ENCODE measurements at places on chromosomes 13 and 19. TPM values are rescaled to one million over a fixed set of nuclear protein-coding genes. Genes with fewer than 3 reads are reported as not detected.

DNA sequence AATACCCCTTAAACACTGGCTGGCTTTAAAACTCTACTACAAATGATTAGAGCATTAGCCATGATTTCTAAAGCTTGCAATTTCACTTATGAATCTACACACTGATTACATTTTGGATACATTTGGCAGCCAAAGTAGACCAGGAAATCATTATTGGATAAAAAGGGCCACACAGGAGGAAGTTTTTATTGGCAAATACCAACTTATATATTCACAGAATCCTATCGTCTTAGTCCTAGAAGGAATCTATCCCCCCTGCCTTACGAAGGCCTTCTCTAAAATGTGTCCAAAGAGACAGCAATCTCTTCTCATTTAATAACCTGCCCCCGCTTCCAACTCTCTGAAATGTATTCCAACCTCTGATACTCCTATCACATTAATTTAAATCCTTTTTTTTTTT lies 52.5 kb downstream of the KLF5 start:
- DNase-seq: no peak

DNA sequence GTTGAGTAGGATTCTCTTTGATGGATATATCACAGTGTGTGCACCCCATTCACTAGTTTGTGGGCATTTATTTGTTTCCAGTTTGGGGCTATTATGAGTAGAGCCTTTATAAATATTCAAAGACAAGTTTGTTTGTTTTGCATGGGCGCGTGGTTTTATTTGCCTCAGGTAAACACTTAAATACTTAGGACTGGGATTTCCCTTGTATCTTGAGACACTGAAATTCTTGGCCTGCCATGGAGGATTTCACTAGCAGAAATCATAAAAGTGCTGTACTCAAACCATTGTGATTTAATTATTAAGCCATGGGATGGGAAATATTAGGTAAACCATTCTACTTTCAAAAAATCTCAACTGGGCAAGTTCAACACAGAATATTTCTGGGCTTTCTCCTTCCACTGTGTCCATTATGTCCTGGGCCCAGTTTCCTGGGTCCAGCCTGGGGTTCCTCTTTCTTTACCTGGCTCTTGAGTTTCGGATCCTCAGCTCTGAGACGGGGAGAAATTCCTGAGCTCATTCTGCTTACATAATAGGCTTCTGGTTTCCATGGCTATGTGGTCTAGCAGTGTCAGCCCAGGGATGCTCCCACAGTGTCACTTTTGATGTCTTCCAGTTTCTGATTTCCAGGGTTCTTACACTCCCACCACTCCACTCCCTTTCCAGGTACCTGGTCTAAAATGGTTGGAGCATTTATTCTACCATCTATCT lies 14.4 kb downstream of the MYO16 start:
- DNase-seq: no peak

DNA sequence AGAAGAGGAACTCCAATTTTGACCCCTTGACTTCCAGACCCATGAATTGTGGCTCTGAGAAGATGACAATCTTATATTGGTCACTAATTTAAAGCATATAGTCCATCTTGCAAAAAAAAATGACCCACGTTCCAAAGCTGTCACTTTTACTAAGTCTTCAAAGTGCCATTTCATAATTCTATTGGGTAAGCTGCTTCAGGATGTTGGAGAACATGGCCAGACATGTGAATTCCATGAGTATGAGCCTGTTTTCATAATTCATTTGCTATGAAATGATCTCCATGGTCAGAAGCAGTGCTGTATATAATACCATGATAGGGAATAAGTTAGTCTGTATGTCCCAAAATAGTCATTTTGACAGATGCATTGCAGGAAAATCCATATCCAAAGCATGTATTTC lies 1787.3 kb downstream of the SLITRK5 start:
- no peak for DNase-seq

- no peak for DNase-seq
These were observed at the start of gene BST2 for GRCh38 chr19:17405250-17406045. TSS of gene BST2 (minus strand) at chr19:17405630. CDS start at chr19:17405575, 55 bp downstream.

DNA sequence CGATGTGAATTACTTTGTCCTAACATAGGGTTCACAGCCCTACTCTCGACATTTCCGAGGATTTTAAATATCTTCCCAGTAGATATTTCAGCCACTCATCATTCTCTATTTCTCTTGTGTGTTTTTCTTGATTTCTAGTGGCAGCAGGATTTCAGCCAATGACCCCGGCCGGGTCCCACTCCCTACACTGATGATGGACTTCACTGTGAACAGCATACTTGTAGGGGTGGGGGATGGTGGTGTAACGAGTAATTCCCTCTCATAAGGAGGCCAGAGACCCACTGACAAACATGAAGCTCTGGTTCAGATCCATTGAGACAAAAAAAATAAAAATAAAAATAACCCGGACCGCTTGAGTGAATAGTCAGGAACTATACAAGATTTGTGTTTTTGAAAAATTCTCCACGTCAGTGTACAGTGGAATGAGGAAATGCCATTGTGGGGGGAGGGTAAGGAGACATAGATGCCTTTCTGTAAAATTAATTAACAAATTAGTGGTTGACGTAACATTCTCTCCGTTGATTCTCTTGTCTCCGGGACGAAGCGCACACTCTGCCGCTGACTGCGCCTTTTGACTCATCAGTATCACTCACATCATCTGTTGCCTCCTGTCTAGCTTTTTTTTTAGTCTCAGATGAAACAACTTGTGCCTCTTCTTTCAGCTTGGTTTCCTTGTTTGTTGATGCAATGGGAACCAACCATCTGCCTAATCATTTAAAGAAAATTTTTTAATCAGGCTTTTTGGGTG lies 48.8 kb upstream of the IRS2 start:
- no peak for DNase-seq

DNA sequence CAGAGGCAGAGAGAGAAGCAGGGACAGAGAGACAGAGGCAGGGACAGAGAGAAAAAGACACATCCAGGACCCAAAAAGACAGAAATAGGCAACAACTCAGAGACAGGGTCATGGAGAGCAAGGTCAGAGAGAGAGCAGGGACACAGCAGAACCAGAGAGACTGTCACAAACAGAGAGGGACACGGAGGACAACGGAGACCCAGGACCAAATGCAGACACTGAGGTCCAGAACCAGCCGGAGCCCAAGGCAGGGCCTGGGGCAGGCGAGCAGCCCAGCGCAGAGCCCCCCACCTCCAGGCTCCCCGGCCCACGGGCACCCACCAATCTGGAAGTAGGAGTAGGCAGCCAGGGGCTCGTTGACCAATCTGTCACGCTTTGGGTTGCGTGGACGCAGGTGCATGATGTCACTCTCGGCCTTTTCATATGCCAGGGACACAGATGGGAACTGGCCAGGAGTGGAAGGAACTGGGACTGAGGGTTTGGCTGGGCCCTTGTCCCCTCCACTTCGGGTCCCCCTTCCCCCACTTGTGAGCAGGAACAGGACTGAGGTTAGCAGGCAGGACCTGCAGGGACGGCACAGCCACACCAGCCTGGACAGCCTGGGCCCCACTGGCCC lies 8.1 kb downstream of the TMEM147 start:
- DNase-seq: no peak

GRCh38 chr19:41194157-41194552 lies 1.1 kb downstream of the CYP2S1 start:
- DNase-seq: no peak

DNA sequence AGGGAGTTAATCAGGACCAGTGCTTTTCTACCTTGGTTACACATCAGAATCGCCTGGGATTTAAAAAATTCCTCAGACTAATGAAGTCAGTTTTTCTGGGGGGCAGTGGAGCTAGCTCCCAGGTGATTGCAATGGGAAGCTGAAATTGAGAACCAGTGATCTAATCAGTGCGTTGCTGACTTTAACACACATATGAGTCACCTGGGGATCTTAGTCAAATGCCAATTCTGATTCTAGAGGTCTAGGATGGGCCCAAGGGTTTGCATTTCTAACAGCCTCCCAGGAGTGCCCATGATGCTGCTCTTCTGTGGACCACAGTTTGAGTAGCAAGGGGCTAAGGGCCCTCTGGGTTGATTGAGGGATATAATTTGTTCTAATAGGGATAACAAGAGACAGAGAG lies 54.5 kb downstream of the KL start:
- DNase-seq: no peak

DNA sequence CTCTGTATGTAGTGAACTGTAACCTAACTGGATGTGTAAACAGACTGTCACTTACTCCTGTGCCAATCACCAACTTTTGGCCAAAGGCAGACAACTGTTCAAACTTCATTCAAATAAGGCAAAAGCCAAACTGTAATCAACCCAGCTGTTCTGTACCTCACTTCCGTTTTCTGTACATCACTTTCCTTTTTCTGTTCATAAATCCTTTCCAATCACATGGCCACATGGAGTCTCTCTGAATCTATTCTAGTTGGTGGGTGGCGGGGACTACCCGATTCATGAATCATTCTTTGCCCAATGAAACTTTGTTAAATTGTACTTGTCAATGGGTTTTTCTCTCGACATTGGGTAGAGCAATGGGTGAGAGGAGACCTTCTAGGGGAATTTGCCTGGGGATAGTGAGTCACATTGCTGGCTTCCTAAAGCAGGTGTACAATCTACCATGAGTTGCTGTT lies 178.3 kb upstream of the RFC3 start:
- DNase-seq: no peak

- no peak for DNase-seq
These were observed 2743.3 kb upstream of the PCDH20 start for GRCh38 chr13:64158908-64159307.

GRCh38 chr19:17751103-17751911 lies at the start of gene FCHO1:
TSS of gene FCHO1 (plus strand) at chr19:17751477. CDS start at chr19:17755165, 3,688 bp downstream.
- no peak for DNase-seq

- no peak for DNase-seq
These were observed 140.9 kb downstream of the MZT1 start for GRCh38 chr13:72586518-72586917.

- DNase-seq: no peak
These were observed 54.0 kb upstream of the MYO16 start for GRCh38 chr13:108575430-108575829.

GRCh38 chr13:50393628-50394027 lies 378.4 kb downstream of the KCNRG start:
- no peak for DNase-seq

GRCh38 chr19:33486407-33486806 lies 35.2 kb downstream of the PEPD start:
- no peak for DNase-seq

DNA sequence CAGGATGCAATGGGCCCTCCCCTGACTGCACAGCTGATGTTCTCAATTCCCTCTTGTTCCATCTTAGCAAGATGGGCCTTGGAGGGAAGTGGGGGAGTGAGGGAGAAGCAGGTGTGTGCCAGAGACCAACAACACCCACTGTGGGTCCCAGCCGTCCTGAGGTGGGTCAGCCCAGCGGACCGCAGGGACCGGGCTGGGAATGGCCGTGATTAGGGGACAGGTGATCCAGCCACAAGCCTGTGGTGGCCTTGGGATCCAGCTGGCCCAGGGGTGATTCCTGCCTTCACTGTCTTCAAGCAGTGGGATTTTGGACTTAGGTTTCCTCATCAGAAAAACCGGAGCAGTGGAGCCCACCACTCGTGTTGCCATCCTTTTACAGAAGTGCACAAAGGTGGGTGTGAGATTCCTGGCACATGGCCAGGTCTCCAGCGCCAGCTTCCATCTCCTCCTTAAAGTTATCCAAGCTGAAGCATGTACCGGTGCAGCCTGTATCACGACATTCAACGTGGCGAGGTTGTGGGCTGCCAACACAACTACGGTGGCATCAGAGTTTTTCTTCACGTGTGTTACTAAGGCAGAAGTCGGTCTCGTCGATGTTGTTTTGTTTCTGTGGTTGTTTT lies 9.0 kb upstream of the ATP11A start:
- DNase-seq: no peak

DNA sequence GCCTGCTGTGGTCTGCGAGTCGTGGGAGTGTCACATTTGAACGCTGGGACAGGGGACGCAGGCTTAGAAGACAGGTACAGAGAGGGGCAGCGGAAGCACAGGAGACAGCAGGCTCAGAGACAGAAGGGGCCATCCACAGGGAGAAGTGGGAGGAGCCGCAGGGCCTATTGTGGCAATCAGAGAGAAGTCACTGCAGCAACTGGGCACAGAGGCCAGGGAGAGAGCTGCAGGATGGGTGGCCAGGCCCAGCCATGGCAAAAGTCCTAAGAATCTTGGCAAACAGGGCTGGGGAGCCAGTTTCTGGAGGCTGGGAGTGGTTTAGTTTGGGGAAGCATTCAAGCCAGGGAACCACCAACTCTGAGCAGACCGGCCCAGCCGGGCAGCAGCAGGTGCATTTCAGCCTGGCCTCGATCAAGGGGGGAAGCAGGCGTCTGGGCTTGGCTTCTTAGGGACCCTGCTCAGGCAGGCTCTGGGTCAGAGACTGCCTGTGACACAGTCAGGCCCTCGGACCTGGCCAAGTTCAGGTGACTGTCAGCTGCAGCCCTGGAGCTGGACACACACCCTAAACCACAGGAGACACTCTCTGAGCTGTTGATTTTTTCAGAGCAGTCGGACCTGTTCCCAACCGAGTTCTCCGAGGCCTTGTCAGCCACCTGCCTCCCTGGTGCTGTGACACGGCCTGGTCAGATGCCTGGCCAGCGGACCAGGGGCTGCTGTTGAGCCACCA lies 11.8 kb downstream of the SH3GL1 start:
- no peak for DNase-seq

DNA sequence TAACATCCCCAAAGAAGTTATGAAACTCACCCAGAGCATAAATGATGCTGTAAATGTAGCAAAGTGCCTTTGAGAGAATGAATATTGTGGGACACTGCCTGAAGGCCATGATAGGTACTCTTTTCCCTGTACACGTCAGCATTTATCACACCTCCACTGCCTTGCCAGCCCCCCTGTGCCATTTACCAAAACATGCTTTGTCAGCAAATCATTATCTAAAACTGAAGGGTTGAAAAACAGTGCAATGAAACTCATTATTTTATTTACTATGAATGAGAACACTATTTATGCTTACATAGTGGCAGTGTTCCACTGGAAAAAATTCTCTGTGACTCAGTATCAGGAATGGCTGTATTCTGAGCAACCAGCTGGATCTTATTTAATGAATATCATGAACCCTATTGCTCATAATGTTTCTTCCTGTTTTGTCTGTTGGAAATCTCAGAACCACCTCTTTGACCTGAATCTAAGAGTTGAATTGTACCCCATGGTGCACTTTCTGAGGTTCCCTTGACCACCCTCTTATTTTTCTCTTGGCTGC lies 564.1 kb downstream of the DCT start:
- peak; percentile 8 for DNase-seq

GRCh38 chr19:8396563-8397203 lies 6.5 kb downstream of the RAB11B start:
- no peak for DNase-seq

DNA sequence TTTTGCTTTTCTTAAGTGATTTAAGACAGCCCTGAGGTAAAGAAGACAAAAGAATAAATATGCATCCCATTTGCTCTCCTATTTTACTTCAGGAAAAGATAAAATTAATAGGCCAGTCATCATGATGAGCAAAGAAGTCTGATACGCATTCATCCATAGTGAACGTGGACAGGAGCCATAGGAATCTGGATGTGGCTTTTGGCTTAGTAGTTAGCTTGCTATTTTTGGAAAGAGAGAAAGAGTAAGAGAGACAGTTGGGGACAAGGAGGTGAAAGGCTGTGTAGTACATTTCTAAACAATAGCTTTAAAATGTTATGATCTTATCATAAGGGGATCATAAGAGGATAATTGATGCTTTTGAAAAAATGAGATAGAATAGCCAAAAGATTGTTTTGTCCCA lies 545.2 kb downstream of the IRS2 start:
- no peak for DNase-seq

The SELENOV gene
- polyA plus RNA-seq: 9.6 TPM

The GIPC3 gene
- polyA plus RNA-seq: 3.6 TPM

The EPSTI1 gene
- polyA plus RNA-seq: 11.4 TPM

The ANKLE1 gene
- 1.0 TPM for polyA plus RNA-seq

The LSM7 gene
- polyA plus RNA-seq: 87.8 TPM

The MZF1 gene
- 34.1 TPM for polyA plus RNA-seq

The CPAMD8 gene
- polyA plus RNA-seq: 34.1 TPM

The LILRA1 gene
- polyA plus RNA-seq: 0.26 TPM

All from renal cortex interstitium (tissue), 15 donors.